ENCODE measurements at places on chromosomes 1 and 21.
A peak's percentile ranks its signal among the peaks of the same experiment; 100 is the strongest.

DNA sequence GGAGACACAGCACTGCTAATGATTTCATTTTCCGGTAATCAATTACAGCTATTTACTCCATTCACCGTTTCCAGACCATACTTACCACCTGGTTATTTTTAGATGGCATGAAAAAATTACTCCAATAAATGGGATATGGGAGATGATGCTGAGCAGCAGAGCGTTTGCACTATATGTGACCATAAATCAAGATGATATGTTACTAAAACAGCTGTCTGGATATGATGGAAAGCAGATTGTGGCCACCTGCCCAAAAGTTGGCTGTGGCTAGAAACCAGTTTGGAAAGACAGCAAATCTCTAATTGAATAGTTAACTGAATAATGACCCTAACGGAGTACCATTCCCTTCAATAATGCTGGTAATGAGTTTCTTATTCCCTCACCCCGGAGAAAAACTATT lies 22.5 kb upstream of the KCTD3 start:
- DNase-seq: no peak

- peak; percentile 80 for DNase-seq
Observed at GRCh38 chr1:10692401-10693021, 103.9 kb downstream of the CASZ1 start.

GRCh38 chr1:209815931-209816341 lies 10.0 kb upstream of the IRF6 start:
- DNase-seq: no peak

DNA sequence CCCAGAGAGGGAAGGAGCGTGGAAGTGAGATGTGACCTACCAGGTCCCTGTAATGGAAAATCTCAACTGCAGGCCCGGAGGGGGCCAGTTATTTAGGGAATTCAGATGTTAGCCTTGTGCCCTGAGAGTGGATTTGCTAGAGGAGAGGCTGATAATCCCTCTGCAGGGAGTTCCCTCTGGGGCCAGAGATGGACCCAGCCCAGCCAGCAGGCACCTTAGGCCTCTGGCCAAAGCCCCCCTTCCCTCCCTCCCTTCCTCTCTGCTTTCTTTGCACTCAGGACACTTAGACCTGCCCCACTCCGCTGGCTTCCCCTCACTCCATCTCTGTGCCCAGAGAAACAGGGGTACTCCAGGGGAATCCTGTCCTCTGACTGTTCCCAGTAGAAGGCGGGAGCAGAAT lies 1.5 kb upstream of the ATP1A2 start:
- no peak for DNase-seq

DNA sequence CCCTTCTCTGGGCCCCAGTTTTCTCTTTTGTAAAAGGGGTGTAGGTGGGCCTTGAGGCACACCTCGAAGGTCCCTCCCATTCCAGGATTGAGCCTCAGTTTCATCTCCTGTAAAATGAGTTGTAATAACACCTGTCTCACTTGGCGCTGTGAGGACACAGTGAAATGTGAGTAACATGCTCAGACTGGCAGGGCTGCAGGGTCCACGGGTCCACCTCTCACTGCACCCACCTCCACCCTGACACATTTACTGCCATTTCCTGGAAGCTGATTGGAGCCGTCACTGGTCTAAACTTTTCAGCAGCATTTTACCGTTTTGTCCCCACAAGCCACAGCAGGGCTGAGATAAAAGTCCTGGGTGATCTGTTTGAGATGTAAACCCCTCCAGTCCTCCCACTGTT lies 398.0 kb downstream of the PTPRU start:
- no peak for DNase-seq

DNA sequence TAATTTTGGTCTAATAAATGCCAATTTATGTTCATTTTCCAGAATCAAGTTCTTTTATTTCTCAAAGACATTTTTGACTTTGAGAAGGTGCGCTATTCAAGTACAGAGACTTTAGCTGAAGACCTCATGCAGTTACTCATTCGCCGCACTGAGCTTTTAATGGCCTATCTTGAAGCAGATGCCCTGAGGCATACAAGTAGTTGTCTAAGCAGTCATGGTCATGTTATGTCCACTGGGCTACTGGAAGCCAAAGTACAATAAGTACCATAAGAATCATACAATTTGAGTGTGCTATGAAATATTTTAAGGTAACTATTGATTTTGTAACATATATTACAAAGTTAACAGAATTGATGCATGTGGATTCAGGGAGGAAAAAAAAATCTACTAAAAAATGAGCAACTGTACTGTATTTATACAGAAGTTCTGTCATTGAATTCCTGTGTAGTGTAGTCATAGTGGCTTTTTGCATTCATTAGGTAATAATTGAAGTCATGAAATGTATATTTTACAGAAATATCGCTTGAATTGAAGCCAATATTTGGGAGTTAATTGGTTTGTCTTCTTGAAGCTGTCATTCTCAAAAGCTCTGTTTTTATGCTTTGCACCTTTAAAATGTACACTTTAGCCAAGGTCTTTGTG lies 13.5 kb upstream of the NEXN start:
- no peak for DNase-seq

- no peak for DNase-seq
Observed at GRCh38 chr1:23568608-23569383, 9.5 kb upstream of the ID3 start.

- DNase-seq: peak; percentile 69
Observed at GRCh38 chr21:14591882-14592281, 45.8 kb upstream of the SAMSN1 start.

DNA sequence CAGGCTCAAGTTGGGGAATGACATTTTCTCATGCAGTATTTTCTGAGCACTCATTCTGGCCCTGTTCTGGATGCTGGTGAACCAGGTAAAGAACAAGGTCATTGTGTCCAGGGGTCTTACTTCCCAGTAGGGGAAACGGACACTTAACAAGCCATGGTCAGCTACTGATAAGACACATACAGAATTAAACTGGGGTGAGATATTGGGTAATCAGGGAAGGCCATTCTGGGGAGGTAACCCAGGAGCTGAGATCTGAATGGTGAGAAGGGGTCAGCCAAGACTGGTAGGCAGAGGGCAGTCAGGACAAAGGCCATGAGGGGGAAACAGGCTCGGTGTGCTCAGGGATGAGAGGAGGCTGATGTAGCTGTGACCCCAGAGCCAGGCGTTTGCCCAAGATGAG lies 45.8 kb downstream of the RPS6KA1 start:
- no peak for DNase-seq

- DNase-seq: no peak
Observed at GRCh38 chr1:245958016-245958415, 549.1 kb downstream of the SMYD3 start.

DNA sequence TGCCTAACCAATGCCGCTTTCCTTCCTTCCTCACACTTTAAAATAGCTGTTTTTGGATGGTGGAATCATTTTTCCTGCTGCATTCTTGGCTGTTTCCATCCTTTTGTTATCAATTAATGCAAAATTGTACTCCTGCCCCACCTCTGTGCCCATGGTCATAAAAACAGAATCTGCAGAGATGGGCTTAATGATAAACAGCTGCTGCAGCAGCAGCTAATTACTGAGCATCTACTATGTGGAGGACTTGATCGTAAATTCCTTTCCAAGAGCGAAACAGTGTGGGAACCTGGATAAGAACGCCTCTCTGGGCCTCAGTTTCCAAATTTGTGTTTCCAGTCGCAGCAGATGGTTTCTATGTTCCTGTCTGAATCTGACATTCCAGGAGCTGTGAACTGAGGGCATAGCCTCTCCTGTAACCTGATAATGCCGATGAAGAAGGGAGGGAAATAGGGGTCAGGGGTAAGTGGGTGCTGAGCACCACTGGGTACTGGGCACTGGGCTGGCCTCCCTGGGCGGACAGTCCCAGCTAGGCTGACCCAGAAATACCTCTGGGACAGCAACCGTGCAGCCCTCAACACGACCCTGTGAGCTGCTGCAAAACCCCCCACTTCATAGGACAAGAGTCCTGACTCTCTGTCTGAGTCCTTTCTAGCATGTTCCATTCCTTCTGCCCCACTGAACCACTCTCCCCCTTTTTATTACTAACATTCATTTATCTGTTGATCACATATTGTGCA lies 121.7 kb downstream of the DMRTB1 start:
- DNase-seq: no peak

- no peak for DNase-seq
Observed at GRCh38 chr1:164141797-164142196, 417.2 kb upstream of the PBX1 start.

DNA sequence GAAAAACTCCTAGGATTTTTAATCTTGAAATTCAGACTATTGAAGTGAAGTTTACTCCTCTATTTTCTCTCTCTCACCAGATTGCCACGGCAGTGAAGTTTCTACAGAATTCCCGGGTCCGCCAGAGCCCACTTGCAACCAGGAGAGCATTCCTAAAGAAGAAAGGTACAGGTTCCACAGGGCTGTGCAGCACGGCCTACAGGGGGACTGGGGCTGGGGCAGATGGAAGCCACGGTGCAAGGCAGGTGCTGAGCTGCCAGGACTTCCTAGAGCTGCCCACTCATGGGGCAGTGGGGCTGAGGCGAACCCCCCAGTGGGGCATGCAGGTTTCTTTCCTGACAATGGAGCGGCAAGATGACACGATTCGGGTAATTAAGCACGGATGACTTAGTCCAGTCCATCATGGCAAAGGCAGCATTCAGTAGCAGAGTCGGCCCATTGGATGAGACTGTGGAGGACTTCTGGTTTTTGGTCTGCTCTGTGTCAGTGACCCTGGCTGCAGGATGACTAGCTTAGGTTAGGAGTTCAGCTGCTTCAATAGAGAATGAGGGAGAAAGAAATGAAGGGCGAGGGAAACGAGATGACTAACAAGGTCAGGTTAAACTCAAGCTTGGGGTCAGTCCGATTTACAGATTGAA lies 61.5 kb downstream of the PEX14 start:
- DNase-seq: no peak

GRCh38 chr1:226973898-226974543 lies 33.9 kb downstream of the COQ8A start:
- no peak for DNase-seq

DNA sequence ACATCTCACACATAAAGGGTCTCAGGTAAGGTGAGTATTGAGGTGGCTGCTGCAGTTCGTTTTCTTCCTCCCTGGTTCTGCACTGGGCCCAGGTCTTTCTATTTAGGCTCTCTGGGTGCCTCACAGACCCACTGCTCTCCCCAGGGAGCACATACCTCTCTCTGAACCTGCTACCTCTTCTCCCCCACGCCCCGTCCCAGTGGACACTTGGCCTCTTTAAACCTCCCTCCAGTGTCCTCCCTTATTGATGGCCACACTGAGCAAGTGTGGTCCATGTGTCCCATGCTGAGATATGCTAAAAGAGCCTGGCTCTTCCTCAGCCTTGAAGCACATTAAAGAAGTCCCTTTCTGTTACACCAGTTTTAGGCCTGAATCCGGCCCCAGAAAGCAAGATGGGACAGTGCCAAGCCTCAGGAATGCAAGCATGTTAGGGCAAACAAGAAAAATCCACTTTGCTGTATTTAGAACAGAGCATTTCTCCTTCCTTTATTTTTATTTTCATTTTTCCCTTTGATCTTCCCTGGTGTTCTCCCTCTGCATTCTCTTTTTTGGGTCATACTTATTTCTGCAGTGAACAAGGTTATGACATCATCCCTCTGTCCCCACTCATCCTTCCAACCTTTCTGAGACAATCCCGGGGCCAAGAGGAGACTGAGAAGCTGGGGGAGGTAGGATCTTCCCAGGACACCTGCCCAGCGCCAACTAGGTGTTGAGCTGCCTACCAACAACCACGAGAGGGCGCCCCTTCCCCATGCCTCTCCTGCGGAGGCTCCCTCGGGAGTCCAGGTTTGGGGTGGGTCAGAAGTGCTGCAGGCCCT lies 5.0 kb upstream of the CHI3L2 start:
- peak; percentile 84 for DNase-seq

DNA sequence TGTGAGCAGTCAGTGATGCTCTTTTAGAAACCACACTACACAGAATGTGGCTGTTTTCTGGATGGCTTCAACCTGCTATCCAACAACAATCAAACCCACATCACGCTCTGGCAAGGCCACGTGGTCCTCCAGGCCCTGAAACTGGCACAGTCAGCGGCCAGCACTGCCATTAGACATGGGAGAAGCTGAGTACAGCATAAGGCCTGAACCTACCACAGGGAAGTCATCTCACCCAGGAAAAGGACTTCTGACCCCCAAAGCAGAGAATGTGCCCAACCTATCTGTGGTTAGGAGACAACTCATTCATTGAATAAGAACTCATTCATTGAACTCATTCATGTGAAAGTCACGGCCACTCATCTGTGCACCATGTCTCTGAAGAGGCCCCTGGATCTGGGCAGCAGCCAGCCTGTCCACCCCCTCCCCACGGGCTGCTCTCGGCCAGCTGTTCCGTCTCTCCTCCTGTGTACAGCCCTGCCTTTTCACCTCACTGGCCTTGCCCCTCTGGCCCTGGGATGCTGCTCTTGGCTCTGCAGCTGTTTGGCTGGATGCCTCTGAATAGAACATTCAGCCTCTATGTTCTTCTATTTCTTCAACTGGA lies 41.1 kb downstream of the C1orf198 start:
- DNase-seq: no peak

GRCh38 chr1:238115852-238116251 lies 225.1 kb upstream of the ZP4 start:
- no peak for DNase-seq
